ENCODE measurements at places on chromosomes 2 and 18.

- DNase-seq = peak; percentile 50
These were observed 12.6 kb downstream of the NOP58 start for GRCh38 chr2:202278036-202278760.

- DNase-seq = no peak
These were observed 680 bp downstream of the CTDSP1 start for GRCh38 chr2:218400167-218400929.

DNA sequence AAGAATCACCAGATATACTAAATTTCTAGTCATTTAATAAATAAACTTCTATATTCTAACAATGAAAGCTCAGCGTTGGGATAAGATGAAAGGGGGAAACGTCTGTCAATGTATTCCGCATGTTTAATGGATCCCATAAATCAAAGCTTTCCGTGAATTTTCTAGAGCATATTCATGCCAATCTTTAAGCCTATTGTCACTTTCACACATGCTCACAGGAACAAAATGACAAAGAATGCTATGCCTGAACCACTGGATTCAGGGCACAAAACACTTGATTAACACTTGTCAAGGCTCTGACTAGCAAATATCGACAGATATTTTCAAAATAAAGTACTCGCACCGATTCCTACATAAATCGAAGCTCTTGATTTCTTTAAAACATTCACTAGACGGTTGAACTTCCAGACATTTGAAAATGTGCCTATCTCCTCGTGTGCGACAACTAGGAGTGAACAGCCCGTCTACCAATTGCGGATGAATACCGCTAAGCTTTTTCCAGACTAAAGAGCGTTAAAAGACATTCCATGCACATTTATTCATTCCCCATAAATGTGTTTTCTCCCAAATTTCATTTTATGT, 1.8 kb downstream of the TLK1 start:
- no peak for DNase-seq

DNA sequence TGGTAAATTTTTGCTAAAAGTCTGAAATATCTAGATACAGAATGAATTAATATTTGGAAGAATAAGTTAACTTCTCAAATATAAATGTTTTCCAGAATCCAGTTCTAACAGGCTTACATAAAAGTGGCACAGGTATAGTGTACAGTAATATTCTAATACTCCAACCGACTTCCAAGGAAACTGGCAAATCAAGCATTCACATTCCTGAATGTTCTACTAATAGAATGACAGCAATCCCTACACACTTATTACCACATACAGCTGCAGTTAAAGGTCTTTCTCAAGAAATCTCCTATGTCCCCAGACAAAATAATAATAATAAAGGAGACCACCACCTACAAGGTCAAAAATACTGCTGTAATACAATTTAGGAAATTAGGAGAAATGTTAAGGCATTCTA, 31.9 kb downstream of the TMEM131 start:
- DNase-seq = no peak

DNA sequence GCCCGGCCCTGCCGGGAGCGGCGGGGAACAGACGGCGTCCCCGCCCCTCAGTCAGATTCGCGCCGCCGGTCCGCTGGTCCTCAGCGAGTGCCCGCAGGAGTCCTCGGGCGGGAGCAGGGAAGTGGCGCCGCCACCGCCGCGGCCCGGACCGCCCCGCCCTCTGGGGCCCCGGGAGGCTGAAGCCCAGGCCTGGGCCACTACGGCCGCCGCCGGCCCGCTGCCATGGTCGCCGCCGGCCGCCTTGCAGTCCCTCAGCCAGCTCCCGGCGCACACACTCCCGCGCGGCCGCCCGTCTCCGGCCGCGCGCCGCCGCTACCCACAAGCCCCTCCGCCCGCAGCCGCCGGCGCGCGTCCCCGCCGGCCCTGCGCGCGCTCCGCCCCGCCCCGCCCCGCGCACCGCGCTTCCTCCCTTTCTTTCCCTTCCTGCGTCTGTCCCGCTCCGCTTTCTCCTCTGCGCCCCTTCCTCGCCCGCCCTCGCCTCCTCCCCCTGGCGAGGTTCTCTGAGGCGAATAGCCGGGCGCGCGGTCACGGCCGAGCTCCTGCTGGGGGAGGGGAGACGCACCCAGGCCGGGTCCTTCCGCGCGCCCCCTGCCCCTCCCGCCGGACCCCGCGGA, at the start of gene ROCK2:
Gene ROCK2 (minus strand): TSS at position 295 of the 614 bp plus-strand sequence. CDS start 500 bp downstream, outside the sequence.
- DNase-seq = peak; percentile 72

GRCh38 chr2:157479081-157480027, 35.5 kb upstream of the CYTIP start:
- DNase-seq = no peak

DNA sequence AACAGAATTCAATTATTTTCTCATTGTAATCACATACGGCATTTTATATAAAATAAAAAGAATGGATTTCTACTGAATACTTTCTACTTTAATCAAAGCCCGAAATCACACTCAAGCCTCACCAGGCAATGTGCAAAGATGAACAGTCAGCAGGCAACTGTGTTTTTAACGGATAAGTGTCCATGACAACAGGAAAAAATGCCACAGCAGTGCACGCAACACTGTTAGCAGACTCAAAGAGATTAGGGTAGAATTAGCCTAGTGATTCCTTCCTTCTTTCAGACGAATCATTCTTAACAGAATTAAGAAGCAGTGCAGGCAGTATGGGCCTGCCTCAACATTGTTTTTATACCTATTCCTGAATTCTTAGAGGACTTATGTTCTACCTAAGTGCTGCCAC, 135.6 kb downstream of the CDH2 start:
- DNase-seq = no peak

- no peak for DNase-seq
These were observed 377.0 kb downstream of the DCC start for GRCh38 chr18:52716973-52717372.

- peak; percentile 8 for DNase-seq
These were observed 209.9 kb downstream of the TFCP2L1 start for GRCh38 chr2:121075006-121075551.

GRCh38 chr2:230874876-230875275, 10.1 kb downstream of the ITM2C start:
- DNase-seq = no peak

GRCh38 chr2:221572821-221573429, 821 bp upstream of the EPHA4 start:
- DNase-seq = peak; percentile 18

DNA sequence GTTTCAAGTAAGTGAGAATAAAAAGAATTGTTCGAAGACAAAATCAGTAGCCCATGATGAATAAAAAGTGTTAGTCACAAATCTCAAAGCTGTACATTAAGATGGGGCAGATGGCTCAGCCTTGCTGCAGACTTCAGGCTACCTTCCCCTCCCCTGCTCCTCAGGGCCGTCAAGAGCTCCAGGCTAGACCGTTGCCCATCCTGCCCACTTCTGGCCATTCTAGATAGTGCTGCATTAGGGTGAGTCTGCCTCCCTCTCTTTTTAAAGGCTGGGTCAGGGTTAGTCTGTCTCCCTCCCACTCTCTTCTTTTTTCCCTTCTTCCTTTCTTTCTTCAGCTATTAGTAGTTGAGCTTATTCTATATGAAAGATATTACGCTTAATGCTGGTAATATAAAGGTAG, 86.0 kb downstream of the MAPRE2 start:
- DNase-seq = no peak

GRCh38 chr2:8628866-8629209, 53.0 kb upstream of the ID2 start:
- DNase-seq = no peak

GRCh38 chr2:240224676-240225075, 84.2 kb upstream of the OTOS start:
- no peak for DNase-seq

- no peak for DNase-seq
These were observed 73.2 kb downstream of the KLHL29 start for GRCh38 chr2:23457990-23458682.

- no peak for DNase-seq
These were observed 27.5 kb downstream of the CFAP36 start for GRCh38 chr2:55547001-55547400.

DNA sequence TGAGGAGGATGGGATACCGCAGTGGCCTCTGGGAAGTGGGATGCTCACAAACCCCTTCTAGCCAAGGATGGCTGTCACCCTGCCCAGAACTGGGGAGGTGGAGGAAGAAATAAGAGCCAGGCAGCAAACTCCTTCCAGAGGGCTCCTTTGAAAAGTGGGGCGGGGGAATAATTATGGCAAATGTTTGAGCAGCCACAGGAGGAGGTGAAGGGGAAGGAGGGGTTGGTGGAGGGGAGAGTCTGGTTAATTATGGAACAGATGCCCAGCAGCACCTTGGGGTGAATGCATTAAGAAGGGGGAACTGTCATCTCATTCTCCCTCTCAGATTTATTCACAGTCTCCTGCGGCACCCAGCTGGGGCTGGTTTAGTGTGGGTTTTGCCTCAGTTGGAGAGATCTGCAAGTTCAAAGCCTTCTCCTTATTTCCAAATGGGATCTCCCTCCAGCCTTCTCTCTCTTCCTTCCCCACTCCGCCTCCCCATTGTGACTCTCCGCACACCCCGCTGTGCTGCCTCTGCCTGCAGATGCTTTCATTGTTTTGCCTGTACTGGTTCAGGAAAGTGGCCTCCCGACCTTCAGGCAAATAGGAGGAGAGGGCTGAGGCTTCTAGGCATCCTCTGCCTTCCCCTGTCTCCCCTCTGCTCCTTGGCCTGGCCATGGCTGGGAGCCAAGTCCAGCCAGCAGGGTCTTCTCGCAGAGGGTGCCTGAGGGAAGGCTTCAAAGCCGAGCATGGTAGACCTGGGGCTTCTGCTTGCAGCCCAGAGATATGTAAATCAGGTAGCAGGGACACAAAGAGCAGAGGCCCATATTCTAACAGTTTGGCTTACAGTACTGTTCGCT, 457.2 kb upstream of the MEX3C start:
- DNase-seq = no peak

DNA sequence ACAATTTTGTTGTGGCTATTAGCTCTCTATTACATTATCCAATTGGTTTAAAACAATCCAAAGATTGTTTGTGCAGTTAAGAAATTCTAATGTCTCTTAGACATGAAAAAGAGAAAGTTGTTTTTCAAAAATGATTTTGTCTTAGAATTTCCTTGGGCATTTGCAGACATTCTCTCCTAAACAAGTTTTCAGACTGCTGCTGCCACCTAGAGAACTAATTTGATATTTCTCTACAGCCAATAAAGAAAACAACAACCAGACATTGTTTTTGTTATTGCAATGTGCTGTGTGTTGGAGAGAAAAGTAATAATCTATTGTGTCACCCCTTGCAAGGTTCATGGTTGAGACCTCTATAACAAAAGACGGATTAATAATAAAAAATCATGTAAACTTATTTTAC, 119.0 kb upstream of the SYT4 start:
- no peak for DNase-seq

DNA sequence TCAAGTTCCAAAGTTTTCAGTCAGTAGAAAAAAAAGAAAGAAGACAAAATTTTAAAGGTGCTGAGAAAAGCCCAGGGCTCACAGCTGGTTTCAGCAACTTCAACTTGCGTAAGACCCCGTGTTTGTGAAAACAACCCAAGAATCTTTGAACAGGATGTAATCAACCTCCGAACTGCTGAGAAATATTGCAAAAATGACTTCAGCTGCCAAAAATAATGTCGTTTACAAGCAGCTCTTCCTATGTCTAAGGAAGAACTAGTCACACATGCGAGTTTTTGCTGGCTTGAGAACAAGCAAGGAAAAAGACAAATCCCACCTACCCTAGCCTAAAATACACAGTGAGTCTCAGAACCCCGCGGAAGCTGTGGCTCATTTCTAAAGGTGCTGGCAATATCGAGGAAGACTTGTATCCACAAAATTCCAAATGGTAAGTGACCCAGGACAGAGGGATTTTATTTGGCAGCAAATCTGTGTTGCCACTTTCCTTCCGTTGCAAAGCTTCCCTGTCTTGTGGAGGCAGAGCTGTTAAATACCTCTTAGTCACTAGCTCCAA, 59.8 kb upstream of the SLC8A1 start:
- no peak for DNase-seq

DNA sequence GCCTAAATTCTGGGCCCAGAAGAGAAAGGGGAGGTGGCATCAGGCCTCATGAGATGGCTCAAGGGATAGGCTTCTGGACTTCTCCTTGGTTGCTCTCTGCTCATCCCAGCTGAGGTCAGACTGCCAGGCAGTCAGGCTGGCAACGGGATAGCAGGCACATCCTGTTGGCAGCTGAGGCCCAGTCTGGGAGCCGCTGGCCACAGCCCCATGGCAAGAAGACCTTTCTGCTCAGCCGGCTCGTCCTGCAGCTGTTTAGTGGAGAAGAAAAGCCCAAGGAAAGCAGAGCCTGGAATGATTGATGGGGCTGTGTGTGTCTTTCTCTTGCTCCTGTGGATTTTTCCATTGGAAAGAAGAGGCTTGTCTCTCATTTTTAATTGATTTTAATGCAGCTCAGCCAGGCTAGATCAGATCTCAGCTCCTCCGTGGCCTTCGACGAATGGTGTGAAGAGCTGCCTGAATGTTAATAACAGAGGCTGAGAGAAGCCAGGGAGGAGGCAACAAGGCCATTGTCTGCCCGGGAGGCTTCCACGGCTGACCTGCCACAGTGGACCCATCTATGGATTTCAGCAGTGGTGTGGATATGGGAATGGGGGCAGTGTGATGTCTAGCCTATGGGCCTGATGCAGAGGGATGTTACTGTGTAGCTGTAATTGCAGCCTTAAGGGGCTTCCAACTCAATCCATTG, 99.5 kb downstream of the HS1BP3 start:
- no peak for DNase-seq

- DNase-seq = no peak
These were observed 118.1 kb downstream of the NCK2 start for GRCh38 chr2:105862843-105863242.

DNA sequence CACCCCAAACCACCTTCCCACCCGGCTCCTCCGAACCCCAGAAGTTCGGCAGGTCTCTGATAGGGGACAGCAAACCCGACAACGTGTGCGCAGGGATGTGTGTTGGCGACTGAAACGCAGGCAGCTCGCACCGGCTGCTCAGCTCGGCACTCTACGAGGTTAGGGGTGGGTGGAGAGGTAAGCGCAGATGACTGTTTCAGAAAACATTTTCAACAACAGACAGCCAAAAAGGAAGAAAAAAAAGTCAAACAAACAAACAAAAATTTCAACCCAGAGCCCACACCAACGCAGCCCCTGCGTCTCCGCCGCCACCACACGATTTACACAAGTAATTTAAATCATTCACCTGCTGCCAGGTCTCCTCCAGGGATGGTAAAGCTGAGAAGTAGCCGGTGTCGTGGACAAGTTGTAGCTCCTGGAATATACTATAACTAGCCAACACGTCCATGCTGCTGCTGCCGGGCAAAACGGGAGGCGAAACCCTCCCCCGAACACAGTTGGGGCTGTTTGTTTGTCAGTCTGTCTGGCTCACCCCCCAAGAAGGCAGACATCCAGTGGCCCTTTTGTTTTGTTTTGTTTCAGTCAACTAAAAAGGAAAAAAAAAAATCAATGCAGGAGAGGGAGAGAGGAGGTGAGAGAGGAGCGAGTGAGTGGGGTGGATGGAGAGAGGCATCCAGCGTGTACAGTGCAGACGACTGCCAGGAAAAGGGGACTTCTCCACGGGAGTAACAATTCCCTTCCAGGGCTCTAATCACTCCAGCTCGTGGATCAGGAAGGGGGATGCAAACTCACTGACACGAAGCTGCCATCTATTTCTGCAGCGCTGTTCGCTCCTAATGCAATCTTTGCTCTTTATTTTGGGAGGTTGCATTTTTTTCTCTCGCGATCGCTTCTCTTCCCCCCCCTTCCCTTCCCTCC, at the start of gene KLF7:
Gene KLF7 (minus strand): TSS at position 828 of the 918 bp plus-strand sequence. CDS start 380 bp downstream, at position 448.
- DNase-seq = peak; percentile 60
